Glomerular endothelial cell (primary cell): ENCODE measurements at places on chromosomes 11 and 22.

DNA sequence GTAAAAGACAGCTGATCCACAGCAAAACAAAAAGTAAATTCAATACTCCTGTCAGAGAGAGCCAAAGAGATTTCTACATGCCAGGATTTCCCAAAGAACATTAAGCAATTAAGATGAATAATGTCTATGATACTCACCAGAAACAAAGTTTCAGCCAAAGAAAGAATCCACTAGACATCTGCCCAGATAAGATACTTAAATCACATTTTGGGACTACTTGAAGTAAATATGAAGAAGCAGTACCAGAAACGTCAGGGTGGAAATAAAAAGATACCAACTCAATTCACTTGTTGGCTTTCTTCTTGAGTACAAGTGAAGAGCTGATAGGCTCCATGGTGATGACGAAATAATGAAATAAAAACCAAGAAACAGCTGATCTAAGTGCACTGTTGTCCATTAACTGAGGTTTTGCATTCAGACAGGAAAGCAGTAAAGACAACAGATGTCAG is 31.6 kb upstream of the ARHGAP32 start:
- DNase-seq = no peak

GRCh38 chr11:90840071-90840470 is 617.2 kb upstream of the CHORDC1 start:
- no peak for DNase-seq

DNA sequence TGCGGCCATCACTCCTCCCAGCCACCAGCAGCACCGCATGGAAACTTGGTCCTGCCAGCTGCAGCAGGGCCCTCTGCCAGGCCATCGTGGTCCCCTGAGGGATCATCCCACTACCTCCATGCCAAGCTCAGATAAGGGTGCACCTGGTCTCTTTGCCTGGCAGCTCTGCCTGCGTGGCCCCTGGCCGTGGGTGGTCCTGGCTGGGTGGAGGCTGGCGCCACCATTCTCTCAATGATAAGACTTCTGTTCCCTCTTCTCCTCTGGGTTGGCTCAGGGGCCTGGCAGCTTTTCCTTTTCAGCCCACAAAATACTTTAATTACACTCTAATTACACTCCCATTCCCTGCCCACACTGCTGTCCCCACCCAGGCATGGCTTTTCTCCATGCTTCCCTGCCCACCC is 26.8 kb upstream of the TSKU start:
- DNase-seq = no peak

DNA sequence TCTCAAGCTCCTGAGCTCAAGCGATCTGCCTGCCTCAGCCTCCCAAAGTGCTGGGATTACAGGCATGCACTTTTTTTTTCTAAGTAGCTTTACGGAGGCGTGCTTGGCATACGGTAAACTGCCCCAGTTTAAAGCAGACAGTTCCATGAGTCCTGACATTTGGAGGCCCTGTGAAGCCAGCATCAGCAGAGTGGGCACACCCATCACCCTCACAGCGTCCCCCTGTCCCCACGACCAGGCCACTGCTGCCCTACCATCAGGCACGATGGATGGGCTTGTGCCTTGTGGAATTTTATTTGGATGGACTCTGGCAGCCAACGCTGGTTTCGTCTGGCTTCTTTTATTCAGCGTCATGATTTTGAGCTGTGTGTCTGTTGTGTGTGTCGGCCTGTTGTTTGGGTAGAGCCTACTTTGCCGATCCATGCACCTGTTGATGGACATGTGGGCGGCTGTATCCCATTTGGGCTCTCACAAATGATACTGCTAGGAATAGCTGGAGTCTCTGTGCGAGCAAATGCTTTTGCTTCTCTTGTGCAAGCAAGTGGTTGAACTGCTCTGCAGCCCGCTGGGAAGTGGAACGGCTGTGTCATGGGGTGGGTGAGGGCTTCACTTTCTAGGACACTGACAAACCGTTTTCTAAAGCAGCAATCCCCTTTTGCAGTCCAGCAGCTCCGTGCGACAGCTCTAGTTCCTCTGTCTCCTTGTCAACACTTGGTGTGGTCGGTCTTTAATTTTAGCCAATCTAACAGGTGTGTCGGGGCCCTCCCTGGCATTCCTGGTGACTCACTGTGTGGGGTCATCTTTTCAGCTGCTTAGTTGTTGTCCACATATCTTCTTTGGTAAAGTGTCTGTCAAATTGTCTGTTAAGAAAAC is 23.8 kb downstream of the KCNQ1 start:
- no peak for DNase-seq

DNA sequence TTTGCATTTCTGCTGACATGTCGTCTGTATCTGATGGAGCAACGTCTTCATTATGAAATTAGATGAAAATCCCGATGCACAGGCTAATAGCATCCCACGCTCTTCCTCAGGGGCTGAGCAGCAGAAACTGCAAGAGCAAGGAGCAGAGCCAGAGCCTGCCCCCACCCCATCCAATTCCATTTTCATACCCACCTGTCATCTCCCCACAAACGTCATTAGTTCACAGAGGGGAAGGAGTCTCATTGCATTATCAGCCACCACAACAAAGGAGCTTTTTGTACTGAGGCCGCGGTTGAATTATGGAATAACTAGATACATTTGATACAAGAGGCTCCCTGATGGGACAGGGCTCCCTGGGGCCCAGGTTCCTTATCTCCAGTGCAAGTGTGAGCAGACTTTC is 515.0 kb downstream of the NTM start:
- no peak for DNase-seq

- DNase-seq = no peak
These were observed 257.5 kb downstream of the TMEM135 start for GRCh38 chr11:87295237-87295636.

DNA sequence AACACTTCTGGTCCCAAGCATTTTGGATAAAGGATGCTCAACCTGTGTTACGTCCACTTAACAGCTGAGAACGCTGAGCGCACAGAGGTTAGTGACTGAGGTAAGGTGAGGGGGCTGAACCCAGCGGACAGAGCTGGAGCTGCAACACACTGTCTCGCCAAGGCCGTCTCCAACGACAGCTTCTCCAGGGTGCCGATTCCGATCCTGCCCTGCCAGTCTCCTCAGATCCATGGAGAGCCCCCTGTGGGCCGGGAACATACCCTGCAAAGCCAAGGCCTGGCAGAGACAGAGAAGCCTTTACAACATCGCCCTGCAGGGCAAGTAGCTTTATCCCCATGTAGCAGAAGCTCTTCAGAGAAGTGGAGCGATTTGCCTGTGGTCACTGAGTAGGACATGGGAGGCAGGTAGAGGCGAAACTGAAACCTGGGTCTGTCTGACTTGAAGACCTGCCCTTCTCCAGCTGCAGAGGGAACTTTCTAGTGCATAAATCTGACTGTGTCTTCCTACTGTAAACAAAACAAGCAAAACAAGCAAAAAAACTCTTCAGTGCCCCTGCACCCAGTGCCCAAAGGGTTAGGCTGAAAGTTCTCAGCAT is 72.8 kb downstream of the SCUBE1 start:
- no peak for DNase-seq

DNA sequence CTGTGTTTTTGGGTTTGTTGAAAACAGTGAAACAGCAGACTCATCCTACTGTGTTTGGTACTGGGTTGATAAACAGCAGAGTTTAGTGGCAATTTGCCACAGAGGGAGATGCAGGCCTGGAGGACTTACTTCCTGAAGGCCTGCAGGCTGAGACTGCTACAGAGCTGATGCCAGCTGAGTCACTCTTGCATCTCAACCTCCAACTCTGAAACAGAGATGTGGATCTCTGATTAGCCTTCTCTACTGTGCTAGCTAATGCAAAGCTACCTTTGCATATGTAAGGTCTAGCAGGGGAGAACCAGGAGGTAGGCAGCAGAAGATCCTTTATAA is 14.3 kb downstream of the ATP5MG start:
- DNase-seq = no peak

GRCh38 chr11:123815122-123815521 is 9.0 kb upstream of the OR6M1 start:
- DNase-seq = no peak

GRCh38 chr11:34570584-34570983 is 50.3 kb upstream of the EHF start:
- DNase-seq = no peak

DNA sequence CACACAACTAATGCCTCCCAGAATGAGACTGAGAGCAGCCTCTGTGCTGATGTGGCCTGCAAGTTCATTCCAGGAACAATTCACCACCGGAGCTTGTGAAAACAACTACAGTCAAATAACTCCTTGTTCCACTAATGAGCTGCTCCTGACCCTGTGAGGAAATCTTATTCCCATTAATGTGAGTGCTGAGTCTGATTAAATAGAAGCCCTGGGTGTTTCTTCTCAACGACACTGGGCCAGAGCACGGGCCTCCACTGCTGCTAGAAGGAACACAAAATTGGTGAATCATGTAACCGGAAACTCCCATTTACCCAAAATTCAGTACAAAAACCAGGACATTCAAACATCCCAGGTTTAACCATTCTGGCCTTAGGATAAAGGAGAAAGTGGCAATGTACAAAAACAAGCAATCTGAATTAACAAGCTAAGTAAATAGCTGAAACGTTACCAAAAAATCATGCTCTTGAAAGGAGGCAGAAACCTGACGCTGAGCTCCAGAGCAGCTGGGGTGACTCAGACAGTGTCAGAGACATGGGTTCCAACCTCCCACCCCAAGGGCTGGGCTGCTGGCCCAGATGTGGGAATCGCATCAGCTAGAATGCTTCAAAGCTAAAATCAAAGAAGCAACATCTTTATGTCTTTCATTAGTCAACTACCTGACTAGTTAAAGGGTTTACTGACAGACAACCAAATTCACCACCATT is 26.7 kb downstream of the SERGEF start:
- no peak for DNase-seq

- DNase-seq = no peak
These were observed 548.3 kb downstream of the MIAT start for GRCh38 chr22:27205492-27206373.

DNA sequence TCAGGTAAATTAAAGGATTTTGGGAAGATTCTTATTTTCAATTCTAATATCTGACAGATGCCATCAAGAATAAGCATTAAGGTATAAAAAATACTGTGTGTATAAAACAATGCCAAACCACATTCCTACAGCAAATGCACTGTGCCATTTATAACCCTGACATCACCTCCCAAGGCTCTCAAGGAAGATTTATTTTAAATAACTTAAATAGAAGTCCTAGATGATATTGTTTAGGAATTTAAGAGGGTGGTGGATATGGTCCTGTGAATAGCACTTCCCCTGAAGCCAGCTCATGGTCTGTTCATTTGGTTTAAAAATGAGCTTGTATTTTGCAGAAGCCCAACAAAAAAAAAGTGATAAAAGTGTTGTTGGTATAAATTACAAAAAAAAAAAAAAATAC is 32.1 kb downstream of the PPIL2 start:
- DNase-seq = no peak

DNA sequence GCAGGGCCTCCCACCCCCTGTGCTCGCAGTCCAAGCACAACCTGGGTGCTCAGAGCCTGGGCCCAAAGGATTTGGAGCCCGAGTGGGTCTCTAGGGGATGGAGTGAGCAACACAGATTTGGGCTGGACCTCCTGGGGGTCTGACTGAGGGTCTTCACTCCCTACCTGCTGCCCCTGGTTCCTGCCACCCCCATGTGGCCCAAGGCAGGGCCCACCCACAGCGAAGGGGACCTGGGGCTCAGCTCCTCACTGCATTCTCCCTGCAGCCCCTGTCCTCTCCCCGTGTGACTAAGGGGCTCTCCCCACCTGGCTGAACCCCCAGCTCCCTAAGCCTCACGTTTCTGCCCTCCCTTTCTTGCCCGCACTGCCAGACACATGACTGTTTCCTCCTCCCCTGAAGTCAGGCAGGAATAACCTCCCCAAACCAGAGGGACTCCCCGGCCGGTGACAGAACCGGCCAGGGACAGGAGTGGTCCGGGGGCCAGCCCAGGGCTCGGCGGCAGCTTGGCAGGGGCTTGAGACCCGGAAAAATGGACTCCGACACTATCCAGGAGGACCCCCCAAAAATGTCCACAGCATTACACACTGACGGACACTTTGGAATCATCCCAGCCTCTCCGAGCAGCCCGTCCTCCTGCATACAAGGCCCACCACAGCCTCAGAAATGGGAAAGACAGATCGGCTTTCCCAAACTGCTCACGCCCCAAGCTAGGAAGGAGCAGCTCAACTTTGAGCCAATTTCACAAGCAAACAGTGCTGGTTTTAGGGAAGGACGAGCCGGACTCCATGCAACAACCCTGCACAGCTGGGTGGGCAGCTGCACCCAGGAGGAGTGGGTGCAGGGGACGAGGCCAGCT is 57.8 kb downstream of the BRD1 start:
- DNase-seq = no peak

- DNase-seq = no peak
These were observed 16.9 kb upstream of the KIRREL3 start for GRCh38 chr11:127017482-127017881.

DNA sequence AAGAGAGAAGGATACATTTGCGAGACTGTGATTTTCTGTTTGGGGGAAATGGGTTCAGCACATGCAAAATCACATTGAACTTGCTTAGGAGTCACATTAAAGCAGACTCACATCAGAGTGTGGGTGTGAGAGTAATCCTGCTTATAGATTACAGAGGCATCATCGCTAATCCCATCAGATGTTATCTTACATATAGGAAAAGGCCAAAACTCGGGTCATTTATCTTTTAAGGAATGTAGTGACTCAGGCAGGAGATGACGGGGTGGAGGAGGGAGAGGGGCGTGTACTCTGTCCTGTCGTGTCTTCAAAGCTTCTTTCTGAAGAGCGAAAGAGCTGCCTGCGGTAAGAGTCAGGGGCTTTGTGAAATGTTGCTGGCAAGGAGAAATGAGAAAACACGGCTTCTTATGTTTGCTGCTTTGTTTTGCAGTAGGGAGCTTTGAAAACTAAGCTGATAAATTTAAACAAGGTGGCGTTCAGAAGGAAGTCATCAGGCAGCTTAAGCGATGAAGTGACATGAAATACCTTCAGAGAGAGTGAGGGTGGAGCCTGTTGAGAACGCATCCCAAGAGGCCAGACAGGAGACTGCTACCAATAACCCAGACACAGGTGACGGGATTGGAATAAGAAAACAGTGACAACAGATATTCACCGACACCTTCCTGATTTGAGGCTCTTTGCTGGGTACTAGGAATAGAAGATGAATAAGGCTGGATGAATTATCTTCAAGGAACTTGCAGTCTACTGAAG is 2.2 kb upstream of the C11orf16 start:
- no peak for DNase-seq

- DNase-seq = no peak
These were observed 1041.3 kb downstream of the OPCML start for GRCh38 chr11:132490978-132491377.

- no peak for DNase-seq
These were observed 22.3 kb upstream of the MICAL2 start for GRCh38 chr11:12088047-12088481.

DNA sequence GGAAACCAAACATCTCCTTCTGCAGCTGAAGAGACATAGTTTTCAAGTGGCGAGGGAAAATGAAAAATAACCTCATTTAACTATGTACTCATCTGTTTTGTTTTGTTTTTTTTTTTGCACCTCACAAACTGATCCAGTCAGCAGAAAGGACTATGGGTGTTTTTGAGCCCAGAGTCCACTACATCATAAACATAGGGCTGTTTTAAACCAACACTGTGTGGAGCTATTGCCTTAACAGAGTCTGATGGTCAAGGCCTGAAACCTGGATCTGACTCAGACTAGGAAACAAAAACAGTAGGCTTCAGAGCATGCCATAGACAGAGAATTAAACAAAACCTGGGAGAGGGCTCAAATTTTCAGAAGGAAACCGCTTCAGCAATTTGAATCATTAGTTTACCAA is 99.3 kb upstream of the FSHB start:
- no peak for DNase-seq

GRCh38 chr11:102552020-102552419 is 21.5 kb upstream of the MMP7 start:
- DNase-seq = no peak
